Stimulated activated CD4-positive, alpha-beta T cell treated with anti-CD3 and anti-CD28 coated beads, Interleukin-1b, Interleukin-23, amount 100 ng/mL, for 48 hours (primary cell): ENCODE measurements at places on chromosomes 6 and 20.

DNA sequence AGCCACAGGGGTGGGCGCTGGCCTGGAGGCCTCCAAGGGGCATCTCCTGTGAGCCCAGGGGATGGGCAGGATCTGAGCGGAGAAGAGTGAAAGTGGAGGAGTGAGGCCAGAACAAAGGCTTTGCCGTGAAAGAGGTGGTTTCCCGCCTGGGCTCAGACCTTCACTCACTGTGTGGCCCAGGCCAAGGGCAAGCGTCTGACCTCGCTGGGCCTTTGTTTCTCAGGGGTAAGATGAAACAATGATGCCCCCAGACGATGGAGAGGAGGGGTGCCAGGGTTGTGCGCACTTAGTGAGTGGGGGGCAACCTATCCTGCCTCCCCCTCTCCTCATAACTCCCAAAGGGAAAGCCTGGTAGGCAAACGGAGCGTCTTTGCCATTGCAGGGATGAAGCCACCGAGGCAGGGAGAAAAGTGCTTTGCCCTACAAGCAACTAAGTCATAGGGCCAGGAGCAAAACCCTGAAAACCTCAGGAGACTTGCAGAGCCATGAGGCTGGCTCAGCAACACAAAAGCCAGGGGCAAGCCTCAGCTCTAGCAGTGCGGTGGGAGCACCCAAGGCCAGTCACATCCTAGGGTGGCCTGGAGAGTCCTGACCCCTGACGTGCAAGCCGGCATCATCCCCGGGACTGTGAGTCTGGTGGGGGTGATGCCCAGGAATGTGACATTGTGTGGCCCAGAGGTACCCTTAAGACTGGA is 897 bp upstream of the STMN3 start:
- no peak for DNase-seq

DNA sequence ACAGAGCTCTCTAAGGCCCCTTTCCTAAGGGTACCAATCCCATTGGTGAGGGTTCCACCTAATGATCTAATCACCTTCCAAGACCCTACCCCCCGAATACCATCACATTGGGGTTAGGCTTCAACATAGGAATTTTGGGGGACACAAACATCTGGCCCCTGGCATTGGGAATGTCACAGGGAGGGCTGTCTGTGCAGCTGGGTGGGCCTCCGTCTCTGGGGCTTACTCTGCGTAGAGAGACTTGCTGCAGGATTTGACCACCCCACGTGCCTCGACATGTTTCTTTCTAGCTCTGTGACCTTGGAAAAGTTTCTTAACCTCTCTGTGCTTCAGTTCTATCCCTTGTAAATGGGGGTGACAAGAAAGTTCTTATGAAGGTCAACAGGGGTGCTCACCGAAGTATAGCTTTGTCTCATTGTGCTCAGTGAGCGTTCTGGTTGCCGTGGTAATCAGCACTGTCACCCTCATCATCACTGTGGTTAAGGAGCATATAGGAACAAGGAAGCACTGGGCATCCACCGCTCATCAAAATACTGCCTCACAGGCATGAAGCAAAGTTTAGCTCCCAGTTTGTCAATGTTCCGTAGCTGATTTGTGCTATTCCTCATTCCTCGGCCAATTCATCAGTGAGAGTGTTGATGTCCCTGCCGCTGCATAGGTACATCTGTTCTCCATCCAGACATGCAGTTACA is 152.8 kb downstream of the SYCP2 start:
- DNase-seq, result no peak

GRCh38 chr20:24102290-24102689 is 113.7 kb upstream of the GGTLC1 start:
- peak; percentile 19 for DNase-seq

GRCh38 chr20:13249798-13250170 is 28.7 kb downstream of the ISM1 start:
- DNase-seq, result no peak

DNA sequence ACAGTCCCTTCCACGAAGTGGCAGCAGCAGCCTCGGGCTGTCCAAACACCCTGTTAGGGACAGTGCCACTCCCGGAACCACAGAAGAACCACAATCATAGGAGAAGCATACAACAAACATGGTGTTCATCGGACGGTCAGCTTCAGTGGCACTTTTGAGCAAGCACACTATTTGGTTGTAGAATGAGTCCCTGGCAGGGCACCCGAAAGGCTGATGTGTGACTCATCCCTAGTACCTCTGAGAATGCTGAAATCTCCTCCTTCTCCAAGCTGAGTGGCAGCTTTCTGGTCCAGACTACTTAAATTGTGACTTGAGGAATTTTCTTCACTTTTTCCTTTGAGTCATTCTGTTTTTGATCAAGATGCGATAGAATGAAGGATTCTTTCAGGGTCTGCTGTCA is 282.5 kb downstream of the ESR1 start:
- DNase-seq, result no peak

- no peak for DNase-seq
Measured at GRCh38 chr20:19185083-19185482, 27.4 kb upstream of the SLC24A3 start.

DNA sequence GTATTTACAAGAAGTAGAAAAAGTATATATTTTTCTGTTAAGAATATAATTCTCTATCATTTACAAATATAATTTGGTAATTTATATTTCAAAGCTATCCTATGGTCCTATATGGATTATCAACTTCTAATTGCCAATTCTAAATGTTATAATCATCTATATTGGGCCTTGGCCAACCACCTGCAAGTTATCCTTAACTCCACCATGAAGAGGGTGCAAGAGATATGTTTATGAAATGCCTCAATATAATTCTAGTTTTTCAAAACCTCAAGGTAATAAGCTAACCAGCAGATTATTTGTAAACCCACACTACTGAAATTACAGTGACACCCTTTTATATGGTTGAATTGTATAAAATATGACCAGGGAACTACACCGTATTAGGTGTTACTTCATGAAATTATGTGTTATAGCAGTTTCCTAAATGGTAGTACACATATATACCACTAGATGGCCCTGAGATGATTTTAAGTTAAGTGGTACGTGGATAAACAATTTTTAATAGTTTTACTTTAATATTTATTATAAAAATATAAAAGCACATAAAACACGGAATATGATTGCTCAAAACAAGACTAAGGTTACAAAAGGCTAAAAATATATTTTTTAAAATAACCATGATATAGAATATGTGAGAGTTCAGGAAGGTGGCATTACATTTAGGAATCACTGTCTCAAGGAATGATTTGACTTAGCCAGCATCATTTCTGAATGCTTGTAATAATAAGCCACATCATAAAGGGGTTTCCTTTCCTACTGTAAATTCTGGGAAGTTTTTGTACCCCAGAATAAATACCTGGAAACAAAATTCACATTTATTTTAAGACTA is 9.8 kb upstream of the PNISR start:
- no peak for DNase-seq

DNA sequence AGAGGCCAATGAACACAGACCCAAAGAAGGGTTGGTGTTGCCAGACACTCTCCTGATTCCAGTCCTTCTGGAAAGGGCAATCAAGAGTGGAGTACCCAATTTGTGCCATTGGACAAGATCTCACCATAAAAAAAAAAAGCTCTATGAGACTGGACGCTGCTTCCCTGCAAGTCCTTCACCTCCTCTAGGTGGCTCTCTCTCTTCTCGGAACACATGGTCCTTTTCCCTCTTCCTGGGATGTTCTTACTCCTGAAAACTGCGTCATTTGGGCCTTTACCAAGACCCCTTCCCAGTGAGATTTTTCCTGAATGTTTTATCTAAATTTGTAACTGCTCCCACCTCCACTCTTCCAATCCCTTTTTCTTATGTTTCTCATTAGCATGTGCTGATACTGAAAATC is 280.8 kb downstream of the FOXA2 start:
- DNase-seq, result no peak

- DNase-seq, result no peak
Measured at GRCh38 chr6:34560366-34561226, 4.5 kb upstream of the SPDEF start.

DNA sequence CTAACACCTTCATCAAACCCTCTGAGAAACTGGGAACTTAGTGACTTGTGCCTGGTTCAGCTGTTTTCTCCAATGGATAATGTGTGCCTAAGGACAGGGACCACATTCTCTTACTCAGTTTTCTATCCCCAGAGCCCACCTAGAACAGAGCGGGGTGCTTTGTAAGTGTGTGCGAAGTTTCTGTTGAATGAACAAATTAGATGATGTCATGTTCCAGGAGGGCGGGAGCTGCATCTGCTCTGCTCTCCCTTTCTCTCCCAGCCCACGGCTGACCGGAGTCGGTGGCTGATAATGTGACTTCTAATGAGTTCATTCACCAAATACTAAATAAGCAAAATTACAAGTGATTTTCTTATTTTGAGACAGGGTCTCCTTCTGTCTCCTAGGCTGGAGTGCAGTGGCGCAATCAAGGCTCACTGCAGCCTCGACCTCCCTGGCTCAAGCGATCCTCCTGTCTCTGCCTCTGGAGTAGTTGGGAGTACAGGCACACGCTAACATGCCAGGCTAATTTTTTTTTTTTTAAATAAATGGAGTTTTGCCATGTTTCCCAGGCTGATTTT is 60.7 kb upstream of the FNDC1 start:
- DNase-seq, result no peak

DNA sequence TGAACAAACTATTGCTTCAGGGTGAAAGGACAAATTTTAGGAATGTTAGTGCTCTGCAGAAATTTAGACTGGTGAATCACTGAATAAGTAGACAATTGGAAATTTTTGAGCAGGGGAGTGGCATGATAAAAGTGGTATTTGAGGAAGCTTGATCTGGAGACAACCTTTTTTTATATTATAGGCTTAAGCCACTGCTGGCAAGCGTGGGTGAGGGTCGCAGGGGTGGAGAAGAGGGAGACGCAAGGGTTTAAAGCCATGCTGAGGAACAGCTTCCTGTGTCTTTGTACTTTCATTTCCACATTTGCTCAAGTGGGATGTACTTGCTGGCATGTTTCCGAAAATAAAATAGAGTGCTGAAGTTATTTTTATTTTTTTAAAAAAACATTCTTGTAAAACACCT is 23.7 kb downstream of the NCOA7 start:
- DNase-seq, result no peak

- no peak for DNase-seq
Measured at GRCh38 chr6:159804504-159804903, 4.4 kb downstream of the PNLDC1 start.

DNA sequence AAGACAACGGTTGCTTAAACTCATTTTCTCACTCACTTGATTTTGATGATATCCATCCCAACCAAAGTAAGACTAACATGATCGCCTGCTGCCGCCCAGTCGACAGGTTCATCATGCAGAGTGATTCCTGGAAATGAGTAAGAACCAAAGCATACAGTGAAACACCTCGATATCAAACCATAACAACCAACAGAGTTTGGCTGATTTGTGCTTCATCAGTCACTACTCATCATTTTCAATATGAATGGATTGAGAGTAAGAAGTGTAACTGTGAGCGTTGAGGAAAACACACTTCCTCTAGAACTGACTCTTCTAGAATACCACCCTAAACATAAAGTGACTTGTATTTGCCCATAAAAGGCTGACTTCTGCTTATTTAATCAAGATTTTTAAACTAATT is 29.2 kb upstream of the ALDH8A1 start:
- peak; percentile 76 for DNase-seq

GRCh38 chr6:89840538-89840937 is 10.9 kb downstream of the CASP8AP2 start:
- no peak for DNase-seq

- no peak for DNase-seq
Measured at GRCh38 chr6:112639391-112639831, 292.3 kb downstream of the RFPL4B start.

DNA sequence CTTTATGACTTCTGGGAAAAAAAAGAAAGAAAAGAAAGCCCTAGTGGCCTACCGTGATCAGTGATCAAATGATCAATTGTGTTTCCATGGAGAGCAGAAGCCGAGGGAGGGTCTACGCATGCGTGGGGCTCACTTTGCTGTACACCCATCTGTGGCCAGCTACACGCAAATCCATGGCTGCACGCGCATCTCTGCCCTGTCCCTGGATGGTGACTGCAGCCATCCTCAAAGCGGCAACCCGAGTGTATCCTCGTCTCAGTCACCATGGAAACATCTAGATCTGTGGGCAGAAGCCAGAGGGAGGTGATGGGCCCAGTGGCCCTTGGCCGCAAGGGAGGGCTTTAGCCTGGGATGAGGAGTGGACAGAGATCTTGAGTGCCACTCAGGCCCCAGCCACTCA is 785 bp upstream of the ULBP3 start:
- DNase-seq, result no peak

- no peak for DNase-seq
Measured at GRCh38 chr6:164563924-164564323, 745.5 kb downstream of the C6orf118 start.

- no peak for DNase-seq
Measured at GRCh38 chr6:119255492-119255891, 94.1 kb downstream of the MAN1A1 start.

DNA sequence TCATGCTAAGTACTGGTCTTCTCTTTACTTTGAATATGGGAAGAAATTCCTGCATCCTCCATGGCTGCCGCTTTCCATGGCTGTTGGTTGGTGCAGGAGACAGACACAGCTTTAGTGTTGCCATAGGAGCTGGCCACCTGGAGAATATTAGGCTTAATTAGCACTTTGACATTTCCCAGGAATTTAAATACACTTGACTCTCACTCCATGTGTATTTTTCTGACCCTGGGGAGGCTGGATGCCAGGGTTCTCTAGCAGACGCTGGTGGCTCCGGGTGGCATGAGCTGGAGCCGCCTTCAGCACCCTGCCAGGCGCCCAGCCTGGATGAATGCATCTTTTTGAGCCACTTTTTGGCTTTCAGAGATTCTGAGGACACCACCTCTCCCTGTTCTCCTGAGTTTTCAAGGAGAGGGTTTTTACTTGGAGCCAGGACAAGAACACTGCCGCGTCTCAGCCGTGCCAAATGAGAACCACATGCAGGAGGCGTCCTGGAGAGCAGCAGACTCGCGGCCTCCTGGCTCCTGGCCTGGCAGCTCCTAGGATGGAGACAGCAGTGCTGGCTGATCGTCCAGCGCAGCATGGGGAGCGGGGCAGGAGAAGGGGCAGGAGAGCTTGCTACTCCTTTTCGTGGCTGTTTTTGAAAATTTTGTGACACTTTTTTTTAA is 258.8 kb downstream of the SMOC2 start:
- DNase-seq, result no peak

- DNase-seq, result no peak
Measured at GRCh38 chr6:131231103-131231502, 95.8 kb downstream of the AKAP7 start.

- DNase-seq, result no peak
Measured at GRCh38 chr6:166770216-166771116, 143.4 kb upstream of the RPS6KA2 start.
